ENCODE measurements at places on chromosomes 7 and 10.

GRCh38 chr7:81370822-81371221 is 399.0 kb downstream of the HGF start:
- DNase-seq: no peak

- DNase-seq: peak; percentile 71
Measured at GRCh38 chr10:118792526-118792925, 37.8 kb upstream of the CACUL1 start.

- DNase-seq: no peak
Measured at GRCh38 chr7:16170671-16171070, 250.7 kb downstream of the CRPPA start.

DNA sequence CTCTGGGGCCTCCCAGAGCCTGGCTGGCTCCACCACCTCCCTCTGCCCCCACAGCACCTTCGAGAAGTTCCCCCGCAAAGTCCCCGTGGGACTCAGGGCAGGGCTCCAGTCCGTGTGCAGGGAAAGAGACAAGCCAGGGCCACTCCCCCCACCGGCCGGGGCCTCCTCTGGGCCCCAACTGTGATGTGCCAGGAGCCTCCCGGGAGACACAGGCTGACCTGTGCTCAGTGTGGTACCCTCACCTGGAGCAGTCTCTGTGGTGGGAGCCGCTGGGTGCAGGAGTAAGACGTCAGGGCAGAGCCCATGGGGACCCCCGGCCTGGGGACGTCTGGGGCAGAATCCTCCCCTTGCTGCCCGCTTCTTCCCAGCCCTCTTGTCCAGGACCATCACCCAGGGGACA is 1.5 kb upstream of the ADGRA1 start:
- no peak for DNase-seq

- no peak for DNase-seq
Measured at GRCh38 chr7:66306243-66306642, 101.1 kb downstream of the TPST1 start.

- DNase-seq: no peak
Measured at GRCh38 chr7:50382455-50382854, 67.7 kb downstream of the FIGNL1 start.

GRCh38 chr10:132411561-132412253 is 14.7 kb downstream of the PWWP2B start:
- no peak for DNase-seq

DNA sequence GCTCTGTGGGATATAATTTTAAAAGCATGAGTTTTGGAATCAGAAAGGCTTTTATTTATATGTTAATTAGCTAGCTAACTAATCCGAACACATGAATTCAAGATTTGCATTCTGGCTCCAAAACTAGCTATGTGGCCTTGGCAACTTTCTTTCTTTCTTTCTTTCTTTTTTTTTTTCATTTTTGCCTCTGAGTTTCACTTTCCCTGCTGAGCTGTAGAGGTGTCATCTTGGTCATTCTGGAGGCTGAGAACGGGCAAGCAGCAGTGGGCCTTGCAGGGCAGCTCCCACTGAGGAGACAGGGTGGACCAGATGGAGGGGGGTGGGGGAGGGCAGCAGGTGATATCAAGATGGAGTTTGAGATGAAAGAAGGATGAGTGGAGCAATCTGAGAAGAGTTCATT is 24.8 kb upstream of the SFMBT2 start:
- no peak for DNase-seq

DNA sequence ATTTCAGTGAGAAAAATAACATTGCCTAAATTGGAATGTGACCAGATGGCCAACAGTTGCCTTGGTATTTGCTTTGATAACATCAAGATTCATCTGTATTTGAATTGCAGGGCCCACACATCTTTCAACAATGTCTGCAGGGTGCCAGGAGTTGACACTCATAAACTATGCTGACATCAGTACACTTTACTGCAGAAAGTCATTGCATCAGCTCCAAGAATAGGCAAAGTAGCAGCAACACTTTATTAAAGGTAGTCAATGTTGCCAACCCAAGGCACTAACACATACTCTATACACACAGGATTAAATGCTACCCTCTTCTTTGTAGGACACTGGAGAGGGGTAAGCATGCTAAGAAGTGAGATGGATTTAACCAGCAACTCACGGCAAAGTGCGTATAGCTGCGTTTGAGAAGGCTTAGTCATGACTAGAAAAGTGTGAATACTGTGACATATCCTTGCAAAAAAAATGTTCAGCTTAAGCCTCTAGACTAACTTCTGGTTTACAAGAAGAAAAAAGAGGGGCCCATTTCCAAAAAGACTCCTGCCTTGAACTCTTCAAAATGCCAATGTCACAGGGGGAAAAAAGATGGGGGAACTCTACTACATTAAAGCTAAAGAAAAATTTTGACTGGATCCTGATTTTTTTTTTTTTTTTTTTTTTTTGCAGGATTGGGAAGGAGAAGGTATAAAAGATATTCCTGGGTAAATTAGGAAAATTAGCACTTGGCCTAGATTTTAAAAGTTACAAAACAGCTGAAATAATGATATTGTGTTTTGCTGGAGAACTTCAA is 2.2 kb downstream of the BBIP1 start:
- DNase-seq: peak; percentile 20

- DNase-seq: no peak
Measured at GRCh38 chr10:33260403-33261149, 73.9 kb downstream of the NRP1 start.

GRCh38 chr7:27553273-27553672 is 109.4 kb downstream of the HIBADH start:
- no peak for DNase-seq

GRCh38 chr7:55110993-55111361 is 92.2 kb downstream of the EGFR start:
- DNase-seq: no peak

GRCh38 chr7:124652237-124652636 is 113.4 kb downstream of the GPR37 start:
- DNase-seq: no peak

DNA sequence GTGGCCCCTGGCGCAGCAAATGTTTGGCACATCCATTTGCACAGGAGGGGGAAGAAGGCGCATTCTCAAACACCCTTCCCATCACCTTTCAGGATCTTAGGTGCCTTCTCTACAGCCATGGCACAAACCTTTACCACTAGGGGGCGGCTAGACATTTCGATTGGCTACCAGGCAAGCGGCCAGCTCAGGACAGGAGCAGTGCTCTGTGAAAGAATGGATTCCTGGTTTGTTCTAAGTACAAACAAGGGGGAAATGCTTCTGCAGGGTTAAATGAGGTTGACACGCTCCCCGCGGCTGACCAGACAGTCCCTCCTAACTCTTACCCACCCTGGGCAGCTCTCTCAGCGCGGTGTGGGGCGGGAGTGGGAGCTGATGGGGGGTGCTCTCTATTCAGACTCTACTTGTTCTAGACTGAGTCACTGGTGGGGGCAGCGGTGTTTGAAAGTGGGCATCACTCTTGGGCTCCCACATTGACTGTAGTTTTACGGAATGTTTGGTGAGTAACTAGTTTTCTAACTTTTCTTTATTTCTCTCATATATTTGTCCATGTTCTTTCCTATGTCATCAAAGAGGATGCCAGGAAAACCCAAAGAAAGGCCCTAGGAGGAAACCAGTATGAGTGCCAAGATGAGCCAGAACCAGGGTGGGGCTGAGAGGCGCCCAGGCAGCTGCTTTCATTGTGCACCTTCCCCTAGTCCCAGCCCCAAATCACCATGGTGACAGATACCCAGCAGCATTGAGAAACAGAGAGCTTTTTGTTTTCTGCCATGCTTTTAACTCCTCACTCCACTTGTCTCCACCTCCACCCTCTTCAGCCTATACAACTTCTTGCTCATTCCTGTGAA is 61.4 kb upstream of the GPR158 start:
- peak; percentile 60 for DNase-seq

All from NB4 (cell line).